ENCODE measurements at places on chromosomes 7 and 10.

DNA sequence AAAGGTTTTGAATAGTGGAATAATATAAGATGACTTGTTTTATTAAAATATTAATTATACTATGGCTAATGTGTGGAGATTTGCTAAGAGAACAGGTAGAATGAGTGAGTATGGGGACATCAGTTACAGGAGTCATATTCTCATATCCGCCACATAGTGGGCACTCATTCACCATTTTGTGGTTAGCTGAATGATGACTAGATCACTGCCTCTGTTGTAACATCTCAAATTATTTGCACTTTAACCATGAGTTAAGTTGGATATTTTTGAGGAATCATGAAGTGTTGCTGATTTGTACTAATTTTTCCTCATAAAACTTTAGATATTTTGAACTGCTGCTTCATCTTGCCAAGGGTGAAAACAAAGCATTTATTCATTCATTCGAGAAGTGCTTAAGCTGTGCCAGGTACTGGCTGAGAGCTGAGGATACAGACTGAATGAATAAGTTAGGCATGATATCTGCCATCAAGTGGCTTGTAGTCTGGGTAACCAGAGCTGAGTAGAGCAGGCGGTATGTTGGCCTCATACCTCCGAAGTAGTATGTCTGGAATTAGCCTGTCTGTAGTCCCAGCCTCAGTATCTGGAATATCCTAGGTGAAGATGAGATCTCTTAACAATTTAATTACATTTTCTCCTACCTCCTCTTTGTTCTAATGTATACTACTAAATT lies 100.5 kb downstream of the ZEB1 start:
- no peak for DNase-seq

DNA sequence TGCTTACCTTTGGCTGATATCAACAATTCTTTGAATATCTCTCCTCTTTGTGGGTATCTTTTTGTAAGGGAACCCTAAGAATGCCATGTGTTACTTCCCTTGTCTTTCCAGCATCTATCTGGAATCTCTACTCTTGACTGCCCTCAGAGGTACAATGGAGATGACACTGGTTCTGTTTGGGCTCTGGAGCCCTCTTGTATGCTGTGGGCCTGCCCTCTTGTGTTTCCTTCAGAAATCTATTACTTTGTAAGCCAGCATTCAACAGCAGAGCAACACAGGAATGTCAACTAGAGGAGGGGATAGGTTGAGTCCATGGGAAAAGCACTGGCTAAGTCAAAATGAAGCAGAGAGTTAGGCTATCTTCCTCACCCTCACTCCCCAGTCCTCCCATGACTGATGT lies 142.3 kb downstream of the XPNPEP1 start:
- DNase-seq = no peak

DNA sequence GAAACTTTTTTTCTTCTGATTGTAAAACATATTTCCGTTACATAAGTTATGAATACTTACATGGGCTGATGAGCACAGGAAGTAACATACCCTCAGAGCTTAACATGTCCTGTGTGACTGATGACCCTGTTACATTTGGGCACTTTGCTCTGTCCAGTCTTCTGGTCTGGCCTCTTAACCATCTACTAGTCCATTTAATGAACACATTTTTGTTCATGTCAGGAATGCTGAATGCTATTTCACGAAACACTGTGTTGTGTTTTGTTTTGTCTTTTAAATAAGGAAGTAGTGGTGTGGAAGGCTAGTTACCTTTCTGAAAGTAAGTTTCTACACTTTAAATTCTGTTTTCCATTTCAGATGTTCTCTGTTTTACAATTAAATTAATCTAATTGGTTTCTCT lies 77.7 kb downstream of the RBM33 start:
- DNase-seq = no peak

DNA sequence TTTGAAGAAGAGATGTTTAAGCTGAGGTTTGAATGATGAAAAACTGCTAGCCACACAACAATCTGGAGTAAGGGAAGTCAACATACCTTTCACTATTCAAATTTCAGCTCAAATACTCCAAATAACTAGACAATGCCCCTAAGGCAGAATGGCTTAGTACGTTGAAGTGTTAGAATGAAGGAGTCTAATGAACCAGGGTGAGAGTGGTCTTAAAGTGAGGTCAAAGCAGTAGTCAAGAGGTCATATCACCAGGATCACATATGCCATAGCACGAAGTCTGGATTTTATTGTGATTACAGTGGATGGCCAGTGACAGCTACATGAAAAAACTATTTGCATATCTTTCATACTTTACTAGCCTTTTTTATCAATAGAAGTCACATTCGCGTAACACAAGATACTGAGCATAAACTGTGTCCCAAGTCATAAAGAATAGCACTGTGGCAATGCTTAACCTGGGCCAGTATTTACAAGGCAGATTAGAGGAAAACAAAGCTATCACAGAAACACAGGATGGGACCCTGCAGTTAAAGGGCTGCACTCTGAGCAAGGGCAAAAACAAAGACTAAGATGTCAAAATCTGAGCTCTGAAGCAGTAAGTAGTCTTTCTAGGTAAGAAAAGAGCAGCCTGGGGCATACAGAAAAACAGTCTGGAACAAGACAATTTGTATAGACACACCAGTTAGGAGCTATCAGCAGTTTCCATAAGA lies 61.5 kb downstream of the HYCC1 start:
- no peak for DNase-seq

DNA sequence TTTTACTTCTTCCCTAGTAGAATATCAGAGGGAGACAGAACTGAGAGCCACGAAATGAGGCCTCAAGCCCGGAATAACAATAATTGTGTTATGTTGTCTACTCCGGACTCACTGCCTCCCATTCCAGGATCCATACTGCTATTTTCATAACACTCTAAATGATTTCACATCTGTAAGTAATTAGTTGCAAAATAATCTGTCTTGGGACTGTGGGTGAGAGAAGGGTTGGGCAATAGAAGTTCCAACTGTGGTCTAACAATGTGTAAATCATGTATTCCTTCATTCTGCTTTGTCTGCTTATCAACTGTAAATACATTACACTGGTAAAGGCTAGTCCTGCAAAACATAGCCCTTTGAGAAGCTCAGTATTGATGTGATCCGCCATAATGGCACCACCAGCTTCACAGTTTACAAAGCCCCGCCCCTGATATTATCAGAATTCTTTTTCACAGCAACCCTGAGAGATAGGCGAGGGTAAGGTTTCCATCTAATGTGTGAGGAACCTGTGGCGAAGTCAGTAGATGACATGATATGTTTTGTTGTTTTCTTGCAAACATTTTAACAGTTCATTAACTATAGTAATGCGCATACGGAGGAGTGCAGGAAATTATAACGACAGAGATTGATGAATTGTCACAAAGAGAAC lies 265.7 kb upstream of the BMPER start:
- DNase-seq = no peak

GRCh38 chr7:16543456-16543855 lies 16.8 kb downstream of the LRRC72 start:
- DNase-seq = no peak

GRCh38 chr10:91682912-91683311 lies 50.0 kb upstream of the PPP1R3C start:
- DNase-seq = no peak

DNA sequence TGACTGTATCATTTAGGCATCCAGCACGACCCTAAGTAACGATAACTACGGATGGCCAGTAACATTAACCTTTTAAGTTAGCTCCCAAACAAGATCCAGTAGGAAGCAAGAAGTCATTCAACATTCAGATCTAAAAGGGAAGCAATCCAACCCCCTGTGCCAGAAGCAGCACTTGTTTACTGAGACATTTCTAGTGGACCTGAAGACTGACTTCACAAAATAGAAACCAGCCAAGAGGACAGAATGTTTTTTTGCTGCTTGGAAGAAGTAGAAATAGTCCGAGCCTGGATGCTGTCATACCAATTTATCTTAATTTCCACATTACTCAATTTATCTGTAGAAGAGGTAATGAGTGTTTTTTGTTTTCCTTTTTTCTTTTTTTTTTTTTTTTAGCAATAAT lies 88.0 kb upstream of the CTTNBP2 start:
- no peak for DNase-seq

DNA sequence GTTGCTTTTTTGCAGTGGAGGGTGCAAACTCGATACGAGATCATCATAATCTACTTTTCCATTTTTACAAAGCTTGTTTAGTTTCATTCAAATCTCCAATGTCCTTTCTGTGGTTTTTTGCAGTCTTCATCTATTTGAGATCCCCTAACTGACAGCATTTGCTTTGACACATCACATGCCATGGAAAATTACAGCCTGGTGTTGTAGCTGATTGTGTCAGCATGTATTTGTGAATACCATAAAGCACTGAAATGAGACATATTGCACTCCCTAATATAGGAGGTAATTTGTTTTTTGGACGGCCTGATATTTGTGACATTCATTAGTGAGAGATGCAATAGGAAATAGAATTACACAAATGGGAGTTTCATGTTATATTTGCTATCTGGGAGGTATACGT lies 620.8 kb downstream of the KCNMA1 start:
- DNase-seq = no peak

DNA sequence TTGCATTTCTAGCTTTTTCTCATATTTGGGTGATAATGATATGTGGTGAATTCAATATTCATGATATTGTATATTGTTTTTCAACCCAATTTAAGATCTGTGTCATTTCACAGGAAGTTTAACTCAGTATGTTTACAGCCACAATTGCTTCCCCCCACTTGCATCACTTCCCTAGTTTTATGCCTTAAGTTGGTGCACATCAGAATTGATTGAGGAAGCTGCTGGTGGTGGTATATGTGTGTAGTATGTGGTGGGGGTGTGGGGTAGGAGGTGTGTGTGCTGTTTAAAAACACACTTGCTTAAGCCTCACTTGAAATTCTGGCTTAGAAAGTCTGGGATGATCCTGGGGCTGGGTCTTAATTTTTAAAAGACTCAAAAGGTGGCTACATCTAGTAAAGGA lies 245.1 kb upstream of the AOAH start:
- DNase-seq = no peak

GRCh38 chr10:114914560-114914959 lies 23.4 kb upstream of the TRUB1 start:
- DNase-seq = no peak

DNA sequence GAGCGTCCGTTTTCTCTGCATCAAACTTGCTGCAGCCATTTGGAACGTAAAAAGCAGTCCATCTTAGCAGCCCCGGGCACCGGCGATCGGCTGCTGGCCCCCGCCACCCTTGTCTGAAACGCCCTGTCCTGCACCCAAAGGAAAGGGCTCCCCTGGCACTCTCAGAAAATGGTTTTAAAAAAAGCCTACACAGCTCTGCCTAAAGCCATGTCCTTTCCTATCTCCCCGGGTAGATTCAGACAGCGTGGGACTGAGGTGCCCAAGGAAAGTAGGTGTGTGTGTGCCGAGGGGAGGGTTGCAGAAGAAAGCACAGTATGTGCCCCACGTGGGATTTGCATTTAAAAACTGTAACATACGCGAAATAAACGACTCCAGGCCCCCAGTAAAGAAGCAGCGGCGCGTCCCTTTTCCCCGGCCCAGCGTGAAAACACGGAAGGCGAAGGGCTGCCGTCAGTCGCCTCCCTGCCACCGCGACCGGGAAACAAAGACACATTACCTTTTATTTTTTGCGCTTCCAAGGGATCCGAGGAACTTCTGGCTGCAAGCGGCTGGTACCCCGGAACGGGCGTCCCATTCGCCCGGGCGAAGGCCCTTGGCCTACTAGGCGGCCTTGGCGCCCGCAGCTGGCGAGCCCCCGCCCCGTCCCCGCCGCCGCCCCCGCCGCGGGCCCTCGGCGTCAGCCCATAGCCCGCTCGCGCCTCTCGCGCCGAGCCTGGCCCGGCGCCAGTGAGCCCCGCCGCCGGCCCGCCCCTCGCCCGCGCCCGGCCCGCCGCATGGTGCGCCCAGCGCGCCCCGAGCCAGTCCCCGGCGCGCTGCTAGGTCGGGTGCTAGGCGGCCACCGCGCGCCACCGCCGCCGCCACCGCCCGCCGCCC lies 304.6 kb downstream of the PRPF18 start:
- DNase-seq = no peak

DNA sequence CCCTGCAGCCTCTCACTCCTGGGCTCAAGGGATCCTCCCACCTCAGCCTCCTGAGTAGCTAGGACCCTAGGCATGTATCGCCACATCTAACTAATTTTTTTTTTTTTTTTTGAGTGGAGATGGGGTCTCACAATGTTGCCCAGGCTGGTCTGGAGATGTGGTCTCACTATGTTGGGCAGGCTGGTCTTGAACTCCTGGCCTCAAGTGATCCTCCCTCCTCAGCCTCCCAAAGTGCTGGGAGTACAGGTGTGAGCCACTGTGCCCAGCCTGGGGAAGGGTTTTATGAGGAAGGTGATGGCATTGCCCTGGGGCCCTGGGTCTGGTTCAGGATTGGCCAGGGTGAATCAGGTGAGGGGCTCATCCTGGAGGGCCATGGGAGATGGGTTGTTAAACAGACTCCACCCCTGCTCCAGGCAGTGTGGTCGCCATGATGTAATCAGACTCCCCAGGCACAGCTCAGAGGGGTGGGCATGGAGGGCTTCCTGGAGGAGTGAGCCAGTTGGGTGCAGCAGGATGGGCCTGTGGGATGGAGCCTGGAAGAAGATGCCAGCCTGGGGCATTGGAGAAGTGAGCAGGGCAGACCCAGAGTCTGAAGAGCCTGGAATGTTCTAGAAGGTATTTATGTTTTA lies 82.7 kb downstream of the MYL10 start:
- DNase-seq = no peak

- DNase-seq = no peak
These were observed 377.7 kb upstream of the KLF6 start for GRCh38 chr10:4162571-4163286.

DNA sequence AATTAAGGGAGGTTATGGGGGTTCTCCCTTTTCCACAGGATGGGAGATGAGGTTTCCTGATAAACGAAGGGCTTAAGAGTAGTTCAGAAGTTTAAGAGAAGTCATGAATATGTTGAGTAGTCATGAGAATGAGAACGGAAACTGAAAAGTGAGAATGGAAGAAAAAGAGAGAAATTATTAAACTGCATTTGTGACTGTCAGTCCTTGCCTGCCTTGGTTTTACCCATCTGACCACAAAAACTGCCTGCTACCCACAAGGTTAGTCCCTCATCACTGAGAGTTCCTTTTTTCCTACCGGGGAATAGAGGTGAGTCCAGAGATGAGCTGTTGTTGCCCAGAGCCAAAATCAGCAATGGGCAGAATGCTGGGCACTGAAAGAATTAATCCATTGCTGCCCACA lies 174.1 kb upstream of the BET1 start:
- no peak for DNase-seq

DNA sequence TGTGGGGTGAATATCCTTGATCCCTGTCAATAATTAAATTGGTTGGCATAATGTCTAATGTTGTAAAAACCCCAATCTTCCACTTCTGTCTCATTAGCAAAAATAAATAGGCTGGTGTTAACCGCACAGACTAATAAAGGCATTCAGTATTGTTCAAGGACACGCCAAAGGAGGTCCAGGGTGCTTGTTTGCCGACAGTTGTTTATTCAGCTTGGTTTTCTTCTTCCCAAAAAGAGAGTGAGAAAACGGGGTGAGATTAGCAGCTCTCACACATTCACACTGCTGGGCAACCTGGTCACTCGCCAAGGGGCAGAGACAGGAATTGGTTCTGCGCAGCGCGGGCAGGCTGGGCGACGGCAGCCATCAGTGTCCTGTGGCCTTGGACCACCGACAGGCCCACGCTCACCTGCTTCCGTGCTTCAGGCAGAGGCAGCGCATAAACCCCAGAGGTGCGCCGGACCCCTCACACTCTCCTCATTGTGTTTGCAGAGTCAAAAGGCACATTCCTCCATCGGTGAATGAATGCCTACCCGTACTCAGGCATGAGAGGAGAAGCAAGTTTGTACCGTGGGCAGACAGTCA lies 26.2 kb upstream of the LMBR1 start:
- no peak for DNase-seq

GRCh38 chr10:96290368-96291133 lies 13.7 kb upstream of the DNTT start:
- DNase-seq = no peak

All from nucleus accumbens (tissue), 56 donors.